ENCODE measurements at places on chromosomes 16 and 17.

DNA sequence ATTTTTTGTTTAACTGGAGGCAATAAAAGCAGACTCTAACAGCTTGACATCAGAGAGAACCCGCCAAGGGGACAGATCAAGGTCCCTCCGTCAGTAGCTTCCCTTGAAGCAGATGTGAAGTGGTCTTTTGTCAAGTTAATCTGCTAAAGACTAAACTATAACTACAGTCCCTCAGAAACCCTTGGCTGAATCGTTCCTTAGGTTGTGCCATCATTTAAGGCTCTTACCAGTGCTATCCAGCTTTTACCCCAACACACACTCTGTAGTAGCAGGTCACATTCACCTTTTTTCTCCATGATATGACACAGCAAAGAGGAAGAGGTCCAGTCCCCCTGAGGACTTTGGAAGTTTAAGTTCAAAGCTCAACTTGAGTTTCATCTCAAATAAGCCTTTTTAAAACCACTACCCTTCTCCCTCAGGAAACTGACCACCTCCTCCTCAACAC is 49.7 kb downstream of the ERN1 start:
- no peak for DNase-seq

GRCh38 chr17:21075739-21076085 is 32.9 kb upstream of the USP22 start:
- DNase-seq: no peak

DNA sequence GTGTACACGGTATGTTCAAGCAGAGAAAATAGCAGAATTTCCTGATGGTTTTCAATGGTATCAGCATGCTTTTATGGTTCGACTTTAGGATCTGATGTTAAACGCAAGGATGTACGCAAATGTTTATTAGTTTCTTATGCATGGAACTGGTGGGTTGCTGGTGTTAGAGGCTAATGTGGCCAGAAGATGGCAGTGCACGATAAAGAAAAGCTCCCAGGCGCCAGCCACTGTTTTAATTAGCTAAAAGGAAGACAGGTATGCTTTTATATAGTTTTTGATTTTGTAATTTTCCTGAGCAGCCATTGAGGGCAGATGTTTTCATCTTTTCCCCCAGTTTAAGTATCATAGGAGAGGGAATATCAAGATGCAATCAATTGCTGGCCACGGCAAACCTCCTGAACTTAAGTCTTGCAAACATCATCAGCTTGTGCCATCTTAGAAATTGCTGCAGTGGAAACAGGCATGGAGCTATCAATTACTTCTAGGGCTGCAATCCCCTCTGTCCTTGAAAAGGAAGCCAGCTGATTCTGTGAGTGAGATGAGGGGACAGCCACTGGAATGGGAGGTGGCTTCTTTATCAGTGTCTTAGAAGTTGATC is 648.5 kb upstream of the RBFOX1 start:
- no peak for DNase-seq

GRCh38 chr17:75544250-75544649 is 18.8 kb downstream of the LLGL2 start:
- no peak for DNase-seq

DNA sequence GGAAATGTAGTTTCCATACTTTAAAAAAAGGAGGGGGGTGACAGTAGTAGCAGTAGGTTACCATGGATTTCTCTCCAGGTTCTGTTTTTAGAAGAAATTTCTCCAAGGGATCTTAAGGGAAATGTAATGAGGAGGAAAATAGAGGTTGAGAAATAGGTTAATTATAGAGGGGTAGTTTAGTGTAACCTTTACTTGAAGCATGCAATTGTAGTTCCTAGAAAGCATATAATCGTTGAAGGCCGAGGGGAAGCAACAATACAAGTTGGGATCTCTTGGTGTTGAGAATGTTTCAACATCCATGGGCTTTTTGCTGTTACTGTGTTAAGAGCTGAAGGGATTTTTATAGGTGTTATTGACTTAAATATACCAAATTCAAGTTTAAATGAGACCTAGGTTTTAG is 25.1 kb downstream of the TNRC6A start:
- DNase-seq: no peak

- DNase-seq: peak; percentile 31
Measured at GRCh38 chr16:88566158-88566557, 4.0 kb upstream of the ZC3H18 start.

DNA sequence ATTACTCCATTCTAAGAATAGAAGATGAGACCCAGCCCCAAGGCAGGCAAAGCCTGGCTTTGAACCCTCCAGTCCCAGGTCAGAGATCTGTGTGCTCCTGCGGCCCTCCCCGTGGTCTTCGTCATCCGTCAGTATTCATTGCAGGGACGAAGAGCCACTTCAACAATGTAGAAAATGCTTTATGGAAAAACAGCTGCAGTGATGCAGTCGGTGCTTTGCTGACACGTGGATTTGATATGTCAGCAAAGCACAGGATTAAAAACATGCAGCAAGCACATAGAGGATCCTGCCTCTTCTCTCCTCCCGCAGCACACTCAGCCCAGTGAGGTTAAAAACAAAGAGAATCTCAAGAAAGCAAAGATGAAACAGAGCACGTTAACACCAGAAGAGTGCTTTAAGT is 117.1 kb upstream of the AXIN2 start:
- no peak for DNase-seq

GRCh38 chr17:68182940-68183551 is 64.8 kb upstream of the AMZ2 start:
- DNase-seq: no peak

DNA sequence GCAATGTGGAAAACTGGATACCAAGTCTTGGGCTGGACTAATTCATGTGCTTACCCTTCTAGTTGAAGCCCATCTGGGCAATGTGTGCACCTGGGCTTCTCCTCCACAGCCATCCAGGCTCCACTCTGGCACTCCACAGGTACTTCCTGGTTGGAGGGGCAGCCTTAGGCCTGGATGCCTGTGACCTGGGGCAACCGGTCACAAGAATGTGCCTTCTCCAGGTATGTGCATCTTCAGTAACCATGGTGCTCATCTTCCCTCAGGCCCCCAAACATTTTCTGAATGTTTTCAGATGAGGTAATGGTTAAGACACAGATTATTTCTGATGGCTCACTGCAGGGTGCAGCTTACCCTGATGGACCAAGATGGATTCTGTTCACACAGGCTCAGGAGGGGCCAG is 11.1 kb downstream of the C16orf86 start:
- no peak for DNase-seq

GRCh38 chr17:83086907-83087787 is 7.7 kb downstream of the METRNL start:
- no peak for DNase-seq

- DNase-seq: no peak
Measured at GRCh38 chr17:64964796-64965195, 45.5 kb upstream of the LRRC37A3 start.

- peak; percentile 82 for DNase-seq
Measured at GRCh38 chr16:28181515-28181914, 30.2 kb downstream of the XPO6 start.

GRCh38 chr17:1931844-1932579 is 93.1 kb downstream of the RTN4RL1 start:
- no peak for DNase-seq

- peak; percentile 39 for DNase-seq
Measured at GRCh38 chr16:87636050-87636684, 33.9 kb downstream of the JPH3 start.

- no peak for DNase-seq
Measured at GRCh38 chr17:42179911-42180410, 981 bp downstream of the KCNH4 start.

DNA sequence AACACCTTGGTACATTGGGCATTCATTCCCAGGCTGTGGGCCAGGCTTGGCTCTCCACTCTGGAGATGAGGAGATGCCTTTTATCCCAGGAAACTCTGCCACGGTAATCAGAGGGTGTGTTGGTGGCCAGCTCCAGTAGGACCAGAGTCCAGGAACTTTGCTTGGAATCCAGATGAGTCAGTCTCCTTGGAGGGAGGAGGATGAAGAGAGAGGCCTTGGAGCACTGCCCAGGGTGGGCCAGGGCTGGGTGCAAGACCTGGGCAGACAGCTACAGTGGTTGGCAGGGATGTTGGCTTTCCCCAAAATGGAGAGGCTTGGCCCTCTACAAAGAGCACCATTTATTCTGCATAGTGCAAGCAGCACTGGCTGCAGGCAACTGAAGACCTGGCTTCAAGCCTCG is 209.0 kb downstream of the RGS9 start:
- DNase-seq: no peak

- no peak for DNase-seq
Measured at GRCh38 chr17:1190751-1191331, 11.1 kb upstream of the ABR start.

DNA sequence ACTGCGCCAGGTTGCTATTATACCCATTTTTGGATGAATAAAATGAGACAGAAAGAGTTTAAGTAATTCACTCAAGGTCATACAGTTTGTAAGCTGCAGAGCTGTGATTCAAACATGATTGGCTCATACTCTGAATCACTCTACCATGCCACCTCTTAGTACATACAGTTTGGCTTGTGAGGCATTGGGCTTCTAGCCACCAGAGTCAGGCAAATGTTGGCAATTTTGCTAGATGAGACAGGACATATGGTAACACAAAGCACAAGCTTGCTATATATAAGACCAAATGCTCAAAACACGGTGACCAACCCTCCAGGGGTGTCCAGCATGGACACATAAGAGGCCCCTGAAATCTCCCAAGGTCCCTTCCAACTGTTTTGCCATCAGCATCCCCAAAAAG is 236.0 kb upstream of the IRX5 start:
- DNase-seq: no peak

GRCh38 chr17:44171931-44172455 is 1.5 kb downstream of the ASB16 start:
- no peak for DNase-seq

GRCh38 chr17:21295036-21295952 is 10.8 kb downstream of the MAP2K3 start:
- DNase-seq: no peak

- DNase-seq: no peak
Measured at GRCh38 chr17:15346066-15346595, 4.7 kb upstream of the TEKT3 start.

DNA sequence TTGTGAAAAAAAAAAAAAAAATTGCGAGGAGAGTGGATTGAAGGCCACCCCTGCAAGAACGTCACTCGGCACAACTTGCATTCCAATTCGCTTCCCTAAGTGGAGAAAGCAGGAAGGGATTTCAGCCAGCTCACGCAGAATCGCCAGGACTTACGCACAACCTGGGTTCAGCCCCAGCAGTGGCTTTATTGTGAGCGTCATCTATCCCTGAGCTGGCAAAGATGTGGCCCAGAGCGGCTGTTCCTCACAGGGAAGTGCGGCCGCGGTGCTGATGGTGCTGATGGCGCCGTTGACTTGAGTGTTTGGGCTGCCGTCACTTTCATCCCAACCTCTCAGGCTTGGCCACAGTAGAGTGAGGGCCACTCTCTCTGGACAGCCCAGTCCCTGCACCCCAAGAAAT is 197.6 kb downstream of the NTN1 start:
- DNase-seq: no peak

GRCh38 chr17:70017112-70017511 is 57.9 kb upstream of the KCNJ16 start:
- no peak for DNase-seq

- no peak for DNase-seq
Measured at GRCh38 chr17:81960130-81960958, 643 bp downstream of the NOTUM start.

DNA sequence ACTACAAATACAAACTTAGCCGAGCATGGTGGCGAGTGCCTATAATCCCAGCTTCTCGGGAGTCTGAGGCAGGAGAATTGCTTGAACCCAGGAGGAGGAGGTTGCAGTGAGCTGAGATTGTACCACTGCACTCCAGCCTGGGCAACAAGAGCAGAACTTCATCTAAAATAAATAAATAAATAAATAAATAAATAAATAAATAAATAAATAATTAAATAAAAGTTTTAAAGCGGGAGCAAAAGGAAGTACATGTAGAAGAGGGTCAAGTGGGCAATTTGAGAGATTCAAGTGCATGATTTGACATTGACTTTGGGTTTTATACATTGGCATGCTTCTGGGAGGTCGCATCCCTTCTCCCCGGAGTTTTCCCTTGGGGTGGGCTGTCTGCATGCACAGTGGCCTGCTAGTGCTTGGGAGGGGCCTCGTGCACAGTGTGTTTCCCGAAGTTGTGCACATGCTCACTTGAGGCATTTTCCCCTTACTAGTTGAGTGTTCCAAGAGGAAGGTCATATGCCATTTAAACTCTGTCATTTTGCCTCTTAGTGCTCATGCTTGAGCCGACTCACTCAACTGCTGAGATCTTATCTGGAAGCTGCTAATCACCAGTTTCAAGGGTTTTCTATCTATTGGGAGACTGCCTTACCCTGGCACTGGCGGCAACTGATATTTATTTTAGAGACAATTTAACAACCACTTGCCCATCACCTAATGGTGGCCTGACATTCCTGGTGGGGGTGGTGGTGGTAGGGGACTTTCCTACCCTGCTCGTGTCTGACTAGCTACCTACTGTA is 193.2 kb upstream of the MPHOSPH6 start:
- no peak for DNase-seq

DNA sequence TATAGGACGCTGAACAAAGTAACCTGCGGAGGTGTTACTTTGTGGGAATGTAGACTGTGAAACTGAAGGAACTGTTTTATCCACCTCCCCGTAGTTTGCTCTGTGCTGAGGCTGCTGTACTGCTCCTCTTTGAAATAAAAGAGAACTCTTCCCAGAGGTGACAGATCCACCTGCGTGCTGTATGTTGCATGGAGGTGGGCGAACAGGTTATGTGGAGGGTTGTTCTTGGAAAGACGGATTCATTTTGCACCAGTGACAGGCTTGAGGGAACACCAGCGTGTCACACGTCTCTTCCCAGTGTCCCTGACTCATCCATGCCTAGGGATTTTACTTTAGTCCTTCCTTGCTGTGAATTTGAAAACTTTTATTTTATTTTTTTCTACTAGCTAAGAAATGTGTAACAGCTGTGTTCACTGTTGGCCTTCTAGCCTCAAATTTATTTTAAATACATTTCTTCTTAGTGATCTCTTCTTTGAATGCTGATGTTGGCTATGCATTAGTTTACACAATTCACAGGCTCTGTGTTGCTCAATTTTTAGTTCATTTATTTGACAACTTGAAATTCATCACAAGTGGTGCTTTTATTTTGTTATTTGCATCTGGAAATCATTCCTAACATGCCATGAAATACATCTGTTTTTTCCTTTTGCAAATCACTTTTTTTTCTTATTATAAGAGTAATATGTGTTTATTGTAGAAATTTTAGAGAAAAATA is 512.4 kb downstream of the CDH13 start:
- no peak for DNase-seq
